Mucosa of descending colon (tissue), 3 donors: ENCODE measurements at places on chromosomes 1 and 21. TPM values are rescaled to one million over a fixed set of nuclear protein-coding genes. Genes with fewer than 3 reads are reported as not detected.
A peak's percentile ranks its signal among the peaks of the same experiment; 100 is the strongest.

The CMPK1 gene
- total RNA-seq, result 223 TPM

The PADI1 gene
- 0.25 TPM for total RNA-seq

The TCHH gene
- 0.05 TPM for total RNA-seq

The JMJD4 gene
- total RNA-seq, result 18.1 TPM

The LGR6 gene
- 0.66 TPM for total RNA-seq

DNA sequence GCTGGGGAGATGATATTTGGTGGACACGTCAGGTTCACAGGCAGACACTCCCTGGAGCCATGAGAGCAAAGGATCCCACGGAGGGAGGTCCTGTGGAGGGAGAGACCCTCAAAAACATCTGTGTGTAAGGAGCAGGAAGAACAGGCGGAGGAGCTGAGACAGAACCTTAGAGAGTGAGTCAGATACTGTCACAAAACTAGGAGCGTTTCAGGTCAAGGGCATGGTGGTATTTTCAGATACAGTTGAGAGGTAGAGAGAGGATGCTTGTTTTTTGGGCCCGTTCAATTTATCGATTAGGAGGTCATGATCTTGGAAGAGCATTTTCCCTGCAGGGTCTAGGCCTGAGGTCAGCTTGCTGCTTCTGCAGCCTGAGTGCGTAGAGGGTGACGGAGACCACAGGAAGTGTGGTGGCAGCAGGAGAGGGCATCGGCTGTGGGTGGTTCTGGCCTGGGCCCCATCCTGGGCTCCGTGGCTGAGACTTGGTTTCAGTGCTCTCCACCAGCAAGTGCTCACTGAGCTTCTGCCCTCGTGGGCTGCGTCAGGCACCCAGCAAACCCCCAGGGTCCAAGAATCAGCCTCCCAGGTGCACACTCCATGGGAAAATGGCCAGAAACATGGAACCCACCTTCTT, 39.9 kb downstream of the SPSB1 start:
- DNase-seq, result no peak

- no peak for DNase-seq
Measured at GRCh38 chr1:230916587-230917283, 48.4 kb upstream of the C1orf198 start.

GRCh38 chr1:2560299-2561073, 4.3 kb downstream of the TNFRSF14 start:
- no peak for DNase-seq

DNA sequence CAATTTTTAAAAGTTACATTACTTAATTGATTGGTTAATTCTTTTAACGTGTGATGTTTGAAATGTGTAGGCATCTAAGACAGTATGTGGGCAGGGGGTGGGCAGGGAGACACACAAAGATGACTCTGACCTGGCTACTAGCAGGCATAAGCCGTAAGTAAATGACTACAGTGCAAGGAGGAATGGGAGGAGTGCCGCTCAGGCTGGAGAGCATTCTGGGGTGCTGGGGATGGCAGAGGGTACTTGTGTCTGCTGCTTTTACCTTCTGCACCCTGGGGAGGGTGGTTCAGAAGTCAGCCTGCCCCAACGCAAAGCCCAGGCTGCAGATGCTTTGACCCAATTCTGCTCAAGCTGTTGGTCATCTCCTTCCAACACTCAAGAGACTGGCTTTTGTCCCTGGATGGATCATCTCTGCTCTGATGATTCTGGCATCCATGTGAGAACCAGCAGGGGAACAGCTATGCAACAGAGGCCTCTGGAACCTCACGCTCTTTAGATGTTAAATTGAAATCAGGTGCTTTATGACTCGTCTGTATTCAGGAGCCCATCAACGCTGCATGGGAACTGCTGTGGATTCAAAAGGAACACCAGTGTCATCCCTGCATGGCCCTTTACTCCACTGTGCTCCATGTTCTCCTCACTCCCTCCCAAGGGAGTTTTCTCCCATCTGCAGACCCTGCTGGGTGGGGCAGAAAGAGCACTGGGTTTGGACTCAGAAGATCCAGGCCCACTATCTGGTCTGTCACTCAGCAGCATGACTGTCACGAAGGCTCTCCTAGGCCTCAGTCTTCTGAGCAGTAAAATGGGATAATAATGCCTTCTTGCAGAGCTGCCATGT, 78.8 kb downstream of the FAM78B start:
- no peak for DNase-seq

- no peak for DNase-seq
Measured at GRCh38 chr1:53614231-53615021, 124.5 kb downstream of the GLIS1 start.

DNA sequence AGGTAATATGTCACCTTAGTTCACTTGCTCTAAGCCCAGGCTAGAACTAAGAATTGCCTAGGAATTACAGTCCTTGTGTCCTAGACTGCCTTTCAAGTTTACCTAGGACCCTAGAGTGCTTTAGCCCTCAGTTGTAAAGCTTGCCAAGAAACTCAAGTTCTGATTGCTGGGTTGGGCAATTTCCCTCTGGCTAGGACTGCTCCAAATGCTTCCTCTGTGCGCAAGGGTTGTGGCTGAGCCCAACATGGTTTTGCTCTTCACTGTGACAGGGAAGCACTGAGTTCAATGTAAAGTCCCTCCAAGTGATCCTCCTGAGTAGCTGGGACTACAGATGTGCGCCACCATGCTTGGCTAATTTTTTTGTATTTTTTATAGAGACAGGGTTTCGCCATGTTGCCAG, 102.3 kb upstream of the NEK7 start:
- no peak for DNase-seq

DNA sequence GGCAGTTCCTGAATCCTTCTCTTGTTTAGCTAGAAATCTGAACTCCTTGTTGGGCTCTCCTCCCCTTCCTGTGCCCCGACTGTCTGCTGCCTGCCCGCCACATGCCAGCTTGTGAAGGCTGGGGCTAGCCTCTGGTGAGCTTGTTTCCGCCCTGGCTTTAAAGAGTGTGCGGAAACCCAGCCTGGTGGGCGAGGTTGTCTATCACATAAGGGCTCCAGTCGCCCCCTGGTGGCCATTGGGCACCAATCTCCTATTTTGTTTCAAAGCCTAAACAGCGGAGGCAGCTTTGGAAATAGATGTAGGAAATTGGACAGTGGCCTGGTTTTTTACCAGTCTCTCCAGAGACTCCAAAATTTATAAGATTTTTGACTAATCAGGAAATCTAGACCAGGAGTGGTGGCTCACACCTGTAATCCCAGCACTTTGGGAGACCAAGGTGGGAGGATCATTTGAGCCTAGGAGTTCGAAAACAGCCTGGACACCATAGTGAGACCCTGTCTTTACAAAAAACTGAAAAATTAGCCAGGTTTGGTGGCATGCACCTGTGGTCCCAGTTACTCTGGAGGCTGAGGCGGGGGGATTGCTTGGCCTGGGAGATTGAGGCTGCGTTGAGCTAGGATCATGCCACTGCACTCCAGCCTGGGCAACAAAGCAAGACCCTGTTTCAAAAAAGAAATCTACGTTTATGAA, 9.8 kb downstream of the ATP8B2 start:
- peak; percentile 90 for DNase-seq

DNA sequence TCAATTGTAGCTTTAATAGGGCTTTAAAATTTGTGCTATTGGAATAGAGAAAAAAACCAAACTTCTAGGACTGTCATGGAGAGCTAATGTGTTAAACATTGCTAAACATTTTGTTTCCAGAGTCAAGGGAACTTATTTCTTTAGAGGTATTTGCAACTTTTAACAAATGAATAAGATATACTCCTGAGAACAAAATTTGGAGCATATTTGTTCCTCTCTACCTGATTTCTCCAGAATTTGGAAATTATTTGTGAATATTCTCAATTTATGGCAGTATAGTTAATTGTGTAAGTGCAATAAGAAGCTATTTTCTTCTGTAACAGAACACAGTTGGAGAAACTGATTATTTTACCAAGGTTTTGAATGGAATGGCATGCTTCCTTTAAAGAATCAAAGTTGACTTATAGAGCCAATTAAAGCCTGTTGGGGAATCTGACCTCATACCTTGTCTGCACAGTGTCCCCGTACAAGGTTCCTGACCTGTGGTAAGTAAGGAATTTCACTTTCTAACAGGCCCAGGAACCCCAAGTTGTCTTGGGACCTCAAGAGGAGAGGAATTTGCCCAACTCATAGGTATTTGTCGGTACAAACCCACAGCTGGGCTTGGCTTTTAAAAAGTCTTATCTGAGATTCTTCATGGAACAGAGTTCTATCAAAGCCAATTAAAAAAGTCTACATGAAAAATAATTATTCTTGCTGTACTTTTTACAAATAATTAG, 72.6 kb upstream of the CSF1 start:
- DNase-seq, result no peak

DNA sequence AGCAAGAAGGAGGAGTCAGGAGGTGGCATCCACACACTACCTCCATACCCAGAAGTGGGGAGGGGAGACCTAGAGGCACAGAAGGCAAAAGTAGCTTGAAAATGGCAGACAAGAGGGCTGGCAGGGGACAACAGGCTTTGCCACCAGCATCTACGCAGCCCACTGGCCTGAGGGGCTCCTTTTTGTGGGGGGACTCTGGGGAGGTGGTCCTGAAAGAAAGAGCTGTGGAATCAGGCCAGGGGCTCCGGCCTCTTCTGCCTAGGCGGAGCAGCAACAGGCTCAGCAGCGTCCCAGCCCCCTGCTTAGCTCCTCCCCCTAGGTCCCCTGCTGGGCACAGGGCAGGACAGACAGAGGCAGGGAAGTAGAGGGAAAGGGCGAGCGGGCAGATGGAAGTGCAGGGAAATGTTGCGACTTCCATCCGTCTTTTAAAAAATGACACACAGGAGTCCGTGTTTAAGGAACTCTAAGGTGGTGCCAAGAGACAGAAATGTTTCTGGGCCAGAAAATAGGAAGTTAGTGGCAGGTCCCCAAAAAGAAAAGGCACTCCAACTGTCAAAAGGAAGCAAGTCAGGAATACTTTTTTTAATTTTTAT, 10.0 kb upstream of the LEFTY2 start:
- DNase-seq, result no peak

DNA sequence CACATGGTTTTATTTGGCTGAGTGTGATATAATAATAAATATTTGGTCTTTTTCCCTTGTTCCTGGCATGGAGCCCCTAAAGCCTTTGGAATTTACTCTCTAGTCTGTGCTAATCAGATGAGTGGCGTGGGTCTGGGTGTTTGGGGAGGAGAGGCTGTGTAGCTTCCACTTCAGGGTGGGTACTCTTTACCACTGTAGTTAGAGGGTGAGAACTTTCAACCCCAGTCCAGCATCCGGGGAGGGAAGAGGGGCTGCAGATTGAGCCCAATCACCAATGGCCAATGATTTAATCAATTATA, 20.0 kb downstream of the USP25 start:
- no peak for DNase-seq
